ENCODE measurements at places on chromosomes 5 and 9.

GRCh38 chr5:109792613-109793012 is 102.9 kb downstream of the MAN2A1 start:
- DNase-seq = no peak

GRCh38 chr9:137087409-137087925 is 682 bp downstream of the MAN1B1 start:
- no peak for DNase-seq

DNA sequence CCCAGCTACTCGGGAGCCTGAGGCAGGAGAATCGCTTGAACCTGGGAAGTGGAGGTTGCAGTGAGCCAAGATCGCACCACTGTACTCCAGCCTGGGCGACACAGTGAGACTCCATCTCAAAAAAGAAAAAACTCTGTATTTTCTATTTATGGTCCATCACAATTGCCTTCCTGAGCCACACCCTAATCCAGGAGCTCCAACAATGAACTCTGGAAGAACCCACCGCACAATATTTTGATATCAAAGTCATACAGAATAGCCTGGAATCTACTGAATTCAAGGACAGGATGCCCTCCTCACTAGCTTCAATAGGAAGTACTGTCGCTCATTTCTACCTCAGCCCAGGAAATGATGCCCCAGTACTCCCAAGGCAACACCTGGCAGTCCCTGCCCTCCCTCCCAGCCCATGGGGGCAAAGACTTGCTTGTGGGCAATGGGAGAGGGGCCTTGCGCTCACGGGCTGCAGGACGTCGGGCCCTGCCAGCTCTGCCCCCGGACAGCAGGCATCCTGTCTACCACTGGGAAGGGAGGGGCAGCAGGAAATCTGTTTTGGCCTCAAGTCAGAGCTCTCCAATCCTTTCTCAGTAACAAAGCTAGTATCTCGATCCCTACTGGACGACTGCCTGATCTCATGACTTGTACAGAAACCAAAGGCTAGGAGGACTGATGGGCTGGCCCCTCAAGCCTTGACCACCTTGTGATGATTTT is 19.7 kb downstream of the UBAC1 start:
- DNase-seq = no peak

GRCh38 chr5:116492016-116492623 is 82.5 kb downstream of the SEMA6A start:
- DNase-seq = no peak

DNA sequence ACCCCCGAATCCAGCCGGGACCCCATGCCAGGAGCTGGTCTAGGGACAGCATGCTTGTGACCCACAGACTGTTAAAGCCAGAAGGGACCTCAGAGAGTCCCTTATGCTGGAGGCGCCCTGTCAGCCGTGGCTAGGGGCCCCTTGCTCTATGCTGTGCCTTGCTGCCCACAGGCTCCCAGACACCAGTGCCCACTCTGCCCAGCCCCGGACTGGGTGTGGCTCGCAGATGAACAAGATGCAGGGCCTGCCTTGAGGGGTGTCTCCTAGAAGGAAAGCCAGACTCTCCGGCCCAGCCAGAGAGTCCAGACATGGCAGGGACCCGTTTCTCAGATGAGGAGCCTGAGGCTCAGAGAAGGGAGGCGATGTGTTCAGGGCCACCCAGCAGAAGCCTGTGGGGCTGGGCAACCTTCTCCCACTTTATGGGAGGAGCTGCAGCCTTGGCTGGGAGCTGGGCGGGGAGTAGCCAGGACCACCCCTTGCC is 85.7 kb downstream of the LMX1B start:
- no peak for DNase-seq

GRCh38 chr5:108084105-108084504 is 297.8 kb downstream of the FBXL17 start:
- DNase-seq = no peak

DNA sequence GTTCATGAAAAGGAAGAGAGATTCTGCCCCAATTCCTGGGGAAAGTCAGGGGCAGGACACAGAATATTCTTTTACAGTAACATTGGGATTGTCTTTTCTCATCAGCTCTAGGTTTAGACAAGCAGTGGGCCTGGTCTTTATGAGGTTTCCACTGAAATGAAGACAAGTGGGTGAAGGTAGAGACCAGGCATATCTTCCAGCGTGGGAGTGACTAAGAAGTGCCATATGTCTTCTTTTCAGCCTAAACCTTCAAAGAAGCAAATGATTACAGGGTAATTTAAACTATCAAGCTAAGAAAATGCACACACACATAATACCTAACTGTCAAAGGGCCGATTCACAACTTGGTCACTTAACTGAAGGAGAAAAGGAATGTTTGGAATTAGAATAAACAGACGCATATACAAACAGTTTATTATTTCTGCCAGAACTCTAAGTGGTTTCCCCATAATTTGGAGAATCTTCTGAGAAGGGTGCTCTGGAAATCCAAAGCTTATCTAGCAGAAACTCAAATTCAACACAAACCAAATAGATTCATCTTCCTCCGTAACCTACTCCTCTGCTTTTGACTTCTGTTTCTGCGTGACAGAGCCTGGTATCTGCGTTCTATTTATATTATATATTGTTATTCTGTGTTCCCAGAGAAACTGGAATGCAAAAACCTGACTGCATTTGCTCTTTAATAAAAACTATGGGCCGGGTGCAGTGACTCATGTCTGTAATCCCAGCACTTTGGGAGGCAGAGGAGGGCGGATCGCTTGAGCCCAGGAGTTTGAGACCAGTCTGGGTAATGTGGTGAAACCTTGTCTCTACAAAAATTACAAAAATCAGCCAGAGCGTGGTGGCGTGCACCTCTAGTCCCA is 22.0 kb upstream of the TEK start:
- no peak for DNase-seq

DNA sequence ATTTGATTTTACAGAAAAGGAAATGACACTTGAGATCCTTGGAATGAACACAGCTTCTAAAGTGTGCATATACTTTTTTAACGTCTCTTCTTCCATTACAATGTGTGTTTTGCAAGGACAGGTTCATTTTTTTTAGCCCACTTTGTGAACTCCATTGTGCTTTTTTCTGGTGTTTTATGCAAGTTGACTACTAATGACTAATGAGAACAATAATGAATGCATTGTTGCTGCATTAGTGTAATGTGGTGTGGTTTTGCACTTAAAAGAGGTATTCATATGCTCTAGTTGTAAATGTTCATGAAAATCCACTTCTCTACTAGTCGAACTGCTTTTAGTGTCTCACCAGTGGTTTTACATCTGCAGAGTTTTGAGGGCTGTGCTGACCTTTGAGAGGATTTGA is 93.6 kb downstream of the UHRF2 start:
- no peak for DNase-seq

GRCh38 chr5:176676361-176676824 is 29.1 kb downstream of the TSPAN17 start:
- DNase-seq = no peak

DNA sequence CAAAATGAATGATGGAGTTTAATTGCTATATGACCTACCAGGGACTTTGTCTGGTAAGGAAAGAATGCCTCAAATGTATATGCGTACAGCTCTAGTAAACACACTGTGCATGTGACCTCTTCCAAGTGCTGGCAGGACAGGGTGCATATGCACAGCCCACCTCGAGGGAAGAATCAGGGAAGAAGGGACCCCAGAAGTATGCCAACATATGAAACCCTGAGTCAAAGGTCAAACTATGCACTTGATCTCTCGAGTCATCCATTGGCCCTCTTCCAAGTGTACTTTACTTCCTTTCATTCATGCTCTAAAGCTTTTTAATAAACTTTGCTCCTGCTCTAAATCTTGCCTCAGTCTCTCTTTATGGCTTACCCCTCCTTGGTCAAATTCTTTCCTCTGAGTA is 804.6 kb upstream of the COX7C start:
- DNase-seq = no peak

DNA sequence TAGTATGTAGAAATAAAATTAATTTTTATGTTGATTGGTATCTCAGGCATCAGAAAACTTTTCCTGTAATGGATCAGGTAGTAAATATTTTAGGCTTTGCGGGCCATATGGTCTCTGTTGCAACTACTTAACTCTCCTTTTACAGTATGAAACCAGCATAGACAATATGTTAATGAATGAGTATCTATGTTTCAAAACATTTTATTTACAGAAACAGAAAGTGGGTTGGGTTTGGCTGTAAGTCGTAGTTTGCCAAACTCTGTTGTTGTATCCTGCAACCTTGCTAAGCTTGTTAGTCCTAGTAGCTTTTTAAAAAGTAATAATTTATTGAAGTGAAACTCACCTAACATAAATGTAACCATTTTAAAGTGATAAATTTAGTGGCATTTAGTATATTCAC is 132.1 kb downstream of the NR3C1 start:
- no peak for DNase-seq

DNA sequence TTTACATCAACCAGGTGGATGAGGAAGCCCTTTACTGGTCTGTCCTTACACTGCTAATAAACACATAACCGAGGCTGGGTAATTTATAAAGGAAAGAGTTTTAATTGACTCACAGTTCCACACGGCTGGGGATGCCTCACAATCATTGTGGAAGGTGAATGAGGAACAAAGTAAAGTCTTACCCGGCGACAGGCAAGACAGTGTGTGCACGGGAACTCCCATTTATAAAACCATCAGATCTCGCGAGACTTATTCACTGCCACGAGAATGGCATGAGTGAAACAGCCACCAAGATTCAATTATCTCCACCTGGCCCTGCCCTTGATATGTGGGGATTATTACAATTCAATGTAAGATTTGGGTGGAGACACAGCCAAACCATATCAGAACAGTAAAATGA is 67.3 kb upstream of the GRAMD2B start:
- DNase-seq = no peak

DNA sequence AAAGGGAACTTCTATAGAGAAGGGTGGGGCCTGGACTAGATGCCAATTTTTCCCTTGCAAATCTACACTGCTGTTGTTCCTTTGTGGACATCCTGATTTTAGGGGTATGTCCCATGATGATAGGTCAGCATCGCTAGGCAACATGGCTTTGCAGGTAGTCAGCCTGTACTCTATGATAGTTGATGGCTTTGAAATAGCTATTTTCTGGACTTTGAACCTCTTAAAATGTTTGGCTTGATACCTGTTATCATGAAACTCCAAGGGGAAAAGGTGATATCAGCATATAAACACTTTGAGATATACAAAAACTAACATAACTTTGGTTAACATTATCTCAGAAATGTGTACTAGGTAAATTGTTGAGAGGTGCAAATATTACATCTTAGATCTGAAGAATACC is 533.2 kb downstream of the CTNND2 start:
- no peak for DNase-seq
